ENCODE measurements at places on chromosomes 1 and 21.
A peak's percentile ranks its signal among the peaks of the same experiment; 100 is the strongest.

DNA sequence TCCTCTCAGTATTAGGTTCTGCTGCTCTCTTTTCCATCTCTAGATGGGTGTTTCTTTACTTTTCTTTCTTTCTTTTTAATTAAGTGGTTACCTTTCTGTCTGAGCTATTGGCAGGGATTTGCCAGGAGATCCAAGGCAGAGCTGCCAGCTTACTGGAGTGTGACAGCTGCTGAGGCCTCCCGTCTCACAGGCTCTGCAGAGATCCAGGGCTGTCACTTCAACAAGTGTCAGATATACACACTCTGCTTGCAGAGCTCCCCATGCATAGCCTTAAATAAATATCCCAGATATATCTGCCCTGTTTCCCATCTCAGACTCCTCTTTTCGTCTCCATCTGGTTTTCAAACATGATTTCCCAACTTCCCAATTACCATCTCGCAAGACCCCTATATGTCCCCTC lies 124.3 kb downstream of the NOS1AP start:
- no peak for DNase-seq

GRCh38 chr21:17930093-17930492 lies 110.9 kb upstream of the C21orf91 start:
- DNase-seq: no peak

- DNase-seq: no peak
Measured at GRCh38 chr1:46458846-46459245, 30.8 kb upstream of the DMBX1 start.

- DNase-seq: no peak
Measured at GRCh38 chr1:17018849-17019248, 7.1 kb upstream of the ATP13A2 start.

DNA sequence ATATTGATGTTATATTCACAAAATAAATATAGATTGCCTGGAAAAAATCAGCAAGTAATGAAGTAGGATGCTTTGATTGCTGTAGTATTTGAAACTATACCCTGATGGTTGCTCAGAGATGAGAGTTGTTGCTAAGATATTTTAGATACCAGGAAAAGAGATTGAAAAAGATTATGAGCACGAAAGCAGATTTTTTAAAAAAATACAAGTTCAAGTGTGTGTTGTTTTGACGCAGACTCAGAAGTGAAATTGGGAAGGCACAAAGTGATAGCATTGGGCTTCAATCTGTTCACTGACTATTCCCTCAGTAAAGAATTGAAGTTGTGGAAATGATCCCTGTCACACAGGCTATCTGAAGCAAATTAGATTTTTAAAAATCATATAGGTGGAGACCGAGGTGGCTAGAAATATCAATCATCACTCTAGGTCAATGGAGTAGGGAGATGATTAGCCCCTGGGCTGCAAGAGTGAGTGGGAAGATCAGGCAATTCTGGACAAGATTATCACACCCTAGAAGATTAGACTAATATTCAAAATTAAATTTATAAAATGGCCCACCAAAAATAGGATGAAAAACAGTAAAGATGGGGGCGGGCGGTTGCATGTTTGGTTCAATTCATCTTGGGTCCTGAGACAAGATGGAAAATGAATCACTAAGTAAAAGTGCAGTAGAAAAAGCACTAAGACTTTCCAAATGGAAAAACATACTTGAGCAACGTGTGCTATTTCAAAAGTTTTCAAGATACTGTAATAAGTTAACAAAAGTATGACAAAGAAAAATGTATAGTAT lies 41.5 kb upstream of the LRRC8D start:
- no peak for DNase-seq

GRCh38 chr1:46153732-46154131 lies 21.2 kb upstream of the TSPAN1 start:
- no peak for DNase-seq

DNA sequence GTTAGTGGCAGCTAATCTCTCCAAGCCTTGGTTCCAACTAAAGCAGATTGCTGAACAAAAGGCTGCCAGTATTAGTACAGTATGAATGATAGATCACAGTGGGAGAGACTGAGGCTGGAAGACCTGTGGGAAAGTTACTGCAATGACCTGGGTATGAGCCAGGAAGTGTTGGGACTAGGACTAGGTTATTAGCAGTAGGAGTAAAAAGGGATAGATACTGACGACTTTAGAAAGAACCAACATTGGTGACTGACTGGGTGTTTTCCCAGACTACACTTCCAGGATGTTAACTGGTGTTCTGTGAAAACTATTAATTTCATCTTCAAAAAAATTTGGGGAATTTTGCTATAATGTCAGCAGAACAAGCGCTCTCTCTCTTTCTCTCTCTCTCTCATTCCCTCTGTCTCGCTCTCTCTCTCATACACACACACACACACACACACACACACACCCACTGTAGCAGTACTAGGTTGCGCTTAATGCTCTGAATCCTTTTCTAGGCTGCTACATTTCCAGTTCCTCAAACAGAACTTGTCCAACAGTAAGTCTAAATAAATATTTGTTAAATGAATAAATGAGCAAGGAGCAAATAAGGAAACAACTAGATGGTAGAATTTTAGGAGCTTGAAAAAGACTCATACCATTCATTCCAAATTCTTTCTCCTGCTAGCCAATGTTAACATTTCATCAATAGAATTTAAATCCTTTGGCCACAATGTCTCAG lies 47.6 kb upstream of the RGS8 start:
- no peak for DNase-seq

GRCh38 chr21:31991356-31992331 lies 118.8 kb downstream of the HUNK start:
- DNase-seq: no peak

- no peak for DNase-seq
Measured at GRCh38 chr1:225458222-225458631, 30.4 kb upstream of the LBR start.

DNA sequence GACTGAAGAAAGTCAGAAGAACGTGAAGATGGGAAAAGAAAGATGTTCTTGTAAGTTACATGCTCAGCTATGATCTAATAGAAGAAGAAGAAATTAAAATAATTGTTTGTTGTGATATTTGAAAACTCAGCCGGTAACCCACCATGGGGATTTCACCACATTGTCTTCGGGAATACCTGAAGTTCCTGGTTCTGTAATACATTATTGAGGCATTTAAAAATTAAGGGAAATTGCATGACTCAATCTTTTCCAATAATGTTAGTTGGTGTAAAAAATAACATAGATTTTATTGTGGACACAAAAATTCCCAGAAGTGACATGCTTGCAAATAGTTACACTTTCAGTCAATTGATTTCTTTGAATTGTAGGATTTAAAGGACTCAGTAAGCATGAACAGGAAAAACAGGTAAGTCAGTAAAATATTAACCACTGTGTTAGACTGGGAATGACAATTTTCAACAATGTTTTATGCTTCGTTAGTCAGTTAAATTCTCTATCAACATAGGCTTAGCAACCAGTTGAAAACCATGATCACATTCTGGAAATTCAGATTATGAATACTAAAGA lies 745.1 kb downstream of the LTN1 start:
- DNase-seq: no peak

DNA sequence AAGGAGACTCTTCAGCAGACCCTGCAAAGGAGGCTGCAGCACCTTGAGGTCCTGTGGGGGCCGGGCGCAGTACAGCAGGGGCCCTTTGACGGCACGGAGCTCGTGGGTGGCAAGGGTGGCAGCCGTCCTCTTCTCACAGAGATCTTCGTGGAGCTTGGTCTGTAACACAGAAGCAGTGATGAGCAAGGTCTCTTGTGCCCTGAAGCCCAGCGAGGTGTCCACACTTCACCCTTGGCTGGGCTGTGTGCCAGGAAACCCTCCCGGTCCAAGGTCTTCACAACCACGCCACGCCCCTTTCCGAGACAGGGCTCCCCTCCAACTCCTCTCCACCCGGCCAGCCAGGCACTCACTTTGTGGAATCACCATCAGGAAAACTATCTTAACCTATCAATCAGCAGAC lies 11.3 kb downstream of the LRRC47 start:
- DNase-seq: no peak

DNA sequence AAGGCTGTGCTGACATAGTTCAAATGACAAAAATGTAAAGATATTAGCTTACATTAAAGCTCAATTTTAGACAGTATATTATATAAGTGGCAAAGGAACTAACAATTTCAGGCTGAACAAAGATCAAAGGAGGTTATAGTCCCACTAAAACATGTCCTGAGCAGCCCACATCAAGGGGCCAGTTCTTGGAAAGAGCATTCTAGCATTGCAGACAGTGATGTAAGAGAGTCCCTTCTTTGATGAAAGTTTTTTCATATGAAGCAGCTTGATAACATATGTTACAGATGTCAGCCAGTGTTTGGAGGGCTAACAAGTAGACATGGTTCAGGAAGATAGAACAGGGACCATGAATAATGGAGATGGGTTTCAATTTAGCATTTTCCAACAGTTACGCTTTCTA lies 301.7 kb downstream of the NTNG1 start:
- no peak for DNase-seq

GRCh38 chr21:45485686-45486442 lies 56.4 kb downstream of the SLC19A1 start:
- no peak for DNase-seq

- no peak for DNase-seq
Measured at GRCh38 chr1:66641891-66642473, 108.0 kb downstream of the SGIP1 start.

- DNase-seq: no peak
Measured at GRCh38 chr1:186865253-186865652, 36.5 kb downstream of the PLA2G4A start.

GRCh38 chr1:66364578-66365391 lies 169.2 kb upstream of the SGIP1 start:
- no peak for DNase-seq

DNA sequence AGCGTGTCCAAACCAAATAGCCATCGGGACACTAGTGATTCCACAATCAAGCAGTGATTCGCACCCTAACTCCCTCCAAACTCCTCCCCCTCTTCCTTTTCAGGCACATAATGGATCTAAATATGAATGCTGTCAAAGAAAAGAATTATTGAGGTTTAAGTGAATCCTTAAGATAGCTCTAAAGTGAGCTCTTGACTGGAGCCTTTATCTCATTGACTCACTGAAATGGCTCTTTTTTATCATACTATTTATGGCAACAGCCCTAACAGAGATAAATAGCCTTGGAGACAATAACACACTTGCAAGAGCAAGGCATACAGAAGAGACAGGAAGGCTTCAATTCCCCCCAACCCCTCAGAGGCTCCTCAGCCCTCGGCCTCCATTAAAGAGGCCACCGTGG lies 143.3 kb downstream of the PLXNA2 start:
- no peak for DNase-seq

GRCh38 chr1:216805953-216806352 lies 82.7 kb upstream of the ESRRG start:
- no peak for DNase-seq

- DNase-seq: peak; percentile 18
Measured at GRCh38 chr21:45876381-45877170, 105.0 kb upstream of the COL6A1 start.

DNA sequence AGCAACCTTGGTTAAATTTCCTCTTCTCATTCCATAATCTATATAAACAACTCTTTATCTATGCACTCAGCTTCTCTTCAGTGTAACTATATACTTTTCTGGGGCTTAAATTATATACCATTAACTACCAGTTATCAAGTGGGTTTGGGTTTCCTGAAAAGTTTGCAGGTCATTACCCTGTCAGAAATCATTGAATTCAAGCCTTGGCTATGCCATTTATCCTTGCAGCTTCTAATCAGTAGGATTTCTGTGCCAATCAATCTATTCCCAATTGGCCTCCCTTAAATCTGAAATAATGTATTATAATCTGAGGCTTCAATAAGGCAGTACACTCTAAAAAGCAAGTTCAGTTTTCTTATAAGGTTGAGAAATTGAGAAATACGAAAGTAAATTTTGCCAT lies 466.5 kb downstream of the NCAM2 start:
- no peak for DNase-seq

DNA sequence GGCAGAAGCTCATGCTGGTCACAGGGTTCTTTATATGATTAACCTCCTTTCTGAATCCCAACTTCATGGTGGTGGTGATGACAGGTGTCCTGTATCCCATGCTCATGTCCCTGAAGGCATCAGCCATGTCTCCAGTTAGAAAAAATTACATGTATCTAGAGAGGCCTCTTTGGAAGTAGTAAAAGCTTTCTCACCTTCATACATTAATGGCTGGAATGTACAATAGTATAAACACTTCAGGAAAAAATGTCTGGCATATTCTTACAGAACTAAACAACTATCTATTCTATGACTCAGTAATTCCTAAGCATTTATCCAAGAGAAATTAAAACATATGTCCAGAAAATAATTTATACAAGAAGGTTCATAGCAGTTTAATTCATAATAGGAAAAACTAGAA lies 34.0 kb downstream of the ADAM30 start:
- DNase-seq: no peak

GRCh38 chr1:96164053-96164452 lies 557.5 kb upstream of the PTBP2 start:
- no peak for DNase-seq

GRCh38 chr1:67816506-67816905 lies 16.8 kb downstream of the GNG12 start:
- DNase-seq: no peak

DNA sequence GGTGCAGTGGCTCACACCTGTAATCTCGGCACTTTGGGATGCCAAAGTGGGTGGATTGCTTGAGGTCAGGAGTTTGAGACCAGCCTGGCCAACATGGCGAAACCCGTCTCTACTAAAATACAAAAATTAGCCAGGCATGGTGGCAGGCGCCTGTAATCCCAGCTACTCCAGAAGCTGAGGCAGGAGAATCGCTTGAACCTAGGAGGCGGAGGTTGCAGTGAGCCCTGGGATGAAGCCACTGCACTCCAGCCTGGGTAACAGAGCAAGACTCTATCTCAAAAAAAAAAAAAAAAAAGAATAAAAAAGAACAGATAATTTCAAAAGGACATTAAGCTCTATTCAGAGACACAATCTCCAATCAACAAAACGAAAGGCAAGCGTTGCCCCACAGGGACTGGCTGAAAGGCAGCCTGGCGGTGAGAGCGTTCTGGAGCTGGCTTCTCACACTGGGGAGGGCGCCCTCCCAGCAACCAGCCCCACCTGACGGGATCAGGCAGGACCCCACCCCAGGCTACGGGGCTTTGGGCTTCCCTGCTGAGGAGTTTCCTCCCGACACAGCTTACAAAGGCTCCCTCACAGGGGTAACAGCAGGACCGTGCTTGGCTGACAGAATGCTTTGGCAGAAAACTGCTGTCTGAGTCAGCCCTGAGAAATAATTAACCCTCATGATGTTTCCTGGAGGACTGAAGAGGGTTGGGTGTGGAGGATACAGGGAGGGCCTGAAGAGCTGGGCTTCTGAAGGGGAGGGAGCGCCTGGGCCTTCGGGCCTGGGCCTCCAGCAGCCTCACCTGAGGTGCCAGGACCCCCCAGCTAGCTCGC lies 31.1 kb upstream of the SRP9 start:
- peak; percentile 66 for DNase-seq

DNA sequence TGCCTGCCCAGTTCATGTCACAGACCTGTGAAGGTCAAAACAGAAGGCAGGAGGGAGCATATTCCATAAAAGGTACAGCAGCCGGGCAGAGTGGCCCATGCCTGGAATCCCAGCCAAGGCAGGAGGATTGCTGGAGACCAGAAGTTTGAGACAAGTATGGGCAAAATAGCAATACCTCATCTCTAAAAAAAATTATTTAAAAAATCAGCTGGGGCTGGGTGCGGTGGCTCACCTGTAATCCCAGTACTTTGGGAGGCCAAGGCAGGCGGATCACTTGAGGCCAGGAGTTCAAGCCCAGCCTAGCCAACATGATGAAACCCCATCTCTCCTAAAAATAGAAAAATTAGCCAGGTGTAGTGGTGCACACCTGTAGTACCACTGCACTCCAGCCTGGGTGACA lies 64.5 kb downstream of the RUNX3 start:
- no peak for DNase-seq

- no peak for DNase-seq
Measured at GRCh38 chr1:231196307-231196706, 34.4 kb downstream of the TRIM67 start.
